B cell (primary cell): ENCODE measurements at places on chromosomes 6 and 20. TPM values are rescaled to one million over a fixed set of nuclear protein-coding genes. Genes with fewer than 3 reads are reported as not detected.

DNA sequence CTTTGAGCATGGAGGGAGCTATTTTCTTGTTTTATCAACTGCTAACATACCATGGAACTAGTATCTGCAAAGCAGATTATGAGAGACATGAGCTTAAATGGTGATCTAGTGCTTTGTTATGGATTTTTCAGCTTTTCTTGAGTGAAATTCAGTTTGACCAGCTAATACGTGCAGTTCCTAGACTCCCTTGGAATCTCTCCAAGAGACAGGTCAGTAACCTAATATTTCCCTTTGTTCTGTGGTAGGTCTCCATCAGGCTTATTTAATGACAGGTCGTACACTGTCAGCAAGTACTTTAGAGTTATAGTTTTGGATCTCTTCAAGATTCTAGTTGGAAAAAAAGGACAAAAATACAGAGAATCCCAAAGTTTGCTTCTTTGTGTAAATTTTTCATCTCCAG lies 43.9 kb downstream of the HDAC2 start:
- DNase-seq: no peak

- DNase-seq: peak; percentile 53
Measured at GRCh38 chr6:38871741-38872568, 156.8 kb downstream of the DNAH8 start.

DNA sequence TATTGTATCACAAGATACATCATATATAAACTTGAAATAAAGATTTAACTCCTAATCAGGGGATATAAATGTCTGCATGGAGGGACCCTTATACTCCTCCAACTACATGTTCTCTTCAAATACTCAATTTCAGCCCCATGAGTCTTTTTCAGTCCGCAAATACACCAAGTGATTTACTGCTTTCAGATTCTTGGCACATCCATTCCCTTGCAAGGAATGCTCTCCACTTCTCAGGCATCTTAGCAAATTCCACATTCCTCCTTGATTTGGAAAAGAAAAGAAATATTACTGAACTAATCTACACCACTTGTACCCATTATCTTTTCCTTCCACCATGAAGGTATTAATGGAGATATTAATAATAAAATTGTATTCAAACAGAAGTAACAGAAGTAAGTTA lies 999.4 kb upstream of the GJE1 start:
- DNase-seq: no peak

- DNase-seq: no peak
Measured at GRCh38 chr6:136706430-136706829, 85.8 kb downstream of the MAP3K5 start.

GRCh38 chr6:117907601-117908245 lies 659 bp downstream of the SLC35F1 start:
- DNase-seq: peak; percentile 4

TBX18 gene
- polyA plus RNA-seq: not detected in 2 replicates
